ENCODE measurements at places on chromosomes 16 and 17. TPM values are rescaled to one million over a fixed set of nuclear protein-coding genes. Genes with fewer than 3 reads are reported as not detected.
A peak's percentile ranks its signal among the peaks of the same experiment; 100 is the strongest.

Gene SBK1
- total RNA-seq, result 10.7 TPM

Gene ZNF23
- total RNA-seq, result 7.9 TPM

Gene MT1M
- total RNA-seq, result not detected

Gene FBXL16
- total RNA-seq, result 7.3 TPM

Gene SLFN5
- 212 TPM for total RNA-seq

Gene NUDT7
- 3.0 TPM for total RNA-seq

Gene IRF8
- total RNA-seq, result 24.0 TPM

Gene ADAD2
- total RNA-seq, result not detected

Gene HP
- not detected for total RNA-seq

DNA sequence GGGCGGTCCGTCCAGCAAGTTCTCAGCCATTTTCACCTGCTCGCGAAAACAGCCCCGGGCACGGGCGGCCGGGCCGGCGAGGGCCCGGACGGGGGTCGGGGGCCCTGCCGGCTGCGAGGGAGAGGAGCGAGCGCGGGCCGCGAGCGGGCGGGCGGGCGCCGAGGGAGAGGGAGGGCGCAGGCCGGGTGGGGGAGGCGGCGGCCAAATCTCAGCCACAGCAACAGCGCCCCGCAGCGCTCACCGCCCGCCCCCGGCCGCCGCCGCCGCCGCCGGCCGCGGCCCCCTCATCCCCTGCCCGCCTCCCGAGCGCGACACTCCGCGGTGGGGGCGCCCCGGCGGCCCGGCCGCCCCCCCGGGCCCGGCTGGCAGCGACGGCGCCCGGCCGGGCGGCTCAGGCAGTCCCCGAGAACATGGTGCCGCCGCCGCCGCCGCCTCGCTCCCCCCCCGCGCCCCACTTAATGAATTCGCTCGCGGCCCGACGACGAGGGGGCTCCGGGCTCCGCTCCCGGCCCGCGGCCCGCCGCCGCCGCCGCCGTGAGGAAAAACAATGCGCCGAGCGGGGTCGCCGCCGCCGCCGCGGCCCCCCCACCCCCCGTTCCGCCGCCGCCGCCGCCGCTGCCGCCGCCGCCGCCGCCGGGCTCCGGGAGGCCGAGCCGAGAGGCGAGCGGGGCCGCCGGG lies 487 bp downstream of the CREBBP start:
- H3K36me3 ChIP-seq, result peaks cover 30% of the 10 kb centered on the region
- H3K27ac ChIP-seq, result no peak overlapping the region
- H3K4me3 ChIP-seq, result peak overlapping the region; percentile 89
- H3K4me1 ChIP-seq, result peaks cover 43% of the 10 kb centered on the region

GRCh38 chr17:75844530-75845057 lies 390 bp upstream of the UNC13D start:
- H3K4me1 ChIP-seq, result peaks cover 37% of the 10 kb centered on the region
- H3K27me3 ChIP-seq, result no peaks in the 10 kb centered on the region
- no peak for DNase-seq
- peak overlapping the region; percentile 97 for H3K27ac ChIP-seq
- H3K4me3 ChIP-seq, result peak overlapping the region; percentile 91

DNA sequence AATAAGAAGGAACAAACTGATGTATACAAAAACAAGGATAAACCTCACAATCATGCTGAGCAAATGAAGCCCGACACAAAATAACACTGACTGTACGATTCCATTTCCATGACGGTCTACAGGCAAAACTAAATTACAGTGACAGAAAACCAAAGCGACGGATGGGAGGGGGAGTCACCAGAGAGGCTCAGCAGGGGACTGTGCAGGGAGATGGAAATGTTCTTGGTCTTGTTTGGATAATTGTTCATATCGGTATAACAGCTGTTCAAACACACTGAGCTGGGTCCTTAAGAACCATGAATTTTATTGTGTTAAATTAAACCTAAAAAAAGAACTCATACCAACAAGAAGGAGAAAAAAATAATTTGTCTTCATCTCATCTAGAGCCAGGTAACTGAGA lies 97.8 kb downstream of the NXN start:
- no peaks in the 10 kb centered on the region for H3K36me3 ChIP-seq
- no peak overlapping the region for H3K4me3 ChIP-seq
- peaks cover 9% of the 10 kb centered on the region for H3K4me1 ChIP-seq
- DNase-seq, result no peak

GRCh38 chr17:35617505-35617904 lies 30.4 kb downstream of the AP2B1 start:
- no peak overlapping the region for H3K27ac ChIP-seq
- no peak for DNase-seq
- H3K4me1 ChIP-seq, result peaks cover 1% of the 10 kb centered on the region
- H3K36me3 ChIP-seq, result peaks cover 15% of the 10 kb centered on the region

GRCh38 chr16:56258508-56259424 lies 67.5 kb downstream of the GNAO1 start:
- peaks cover 21% of the 10 kb centered on the region for H3K27me3 ChIP-seq
- no peak overlapping the region for H3K4me3 ChIP-seq
- H3K4me1 ChIP-seq, result peaks cover 26% of the 10 kb centered on the region
- no peak overlapping the region for H3K27ac ChIP-seq
- H3K36me3 ChIP-seq, result no peaks in the 10 kb centered on the region
- no peak for DNase-seq

GRCh38 chr16:885391-885790 lies 84.9 kb upstream of the GNG13 start:
- no peaks in the 10 kb centered on the region for H3K36me3 ChIP-seq
- no peak overlapping the region for H3K27ac ChIP-seq
- H3K4me1 ChIP-seq, result no peaks in the 10 kb centered on the region
- DNase-seq, result no peak
- no peaks in the 10 kb centered on the region for H3K27me3 ChIP-seq

- no peaks in the 10 kb centered on the region for H3K27me3 ChIP-seq
- peaks cover 19% of the 10 kb centered on the region for H3K36me3 ChIP-seq
- no peak for DNase-seq
- H3K4me1 ChIP-seq, result peaks cover 12% of the 10 kb centered on the region
Observed at GRCh38 chr17:48335146-48335784, 94.7 kb downstream of the SKAP1 start.

GRCh38 chr17:206941-207560 lies 25.6 kb upstream of the DOC2B start:
- H3K27me3 ChIP-seq, result no peaks in the 10 kb centered on the region
- H3K4me3 ChIP-seq, result no peak overlapping the region
- H3K4me1 ChIP-seq, result no peaks in the 10 kb centered on the region

GRCh38 chr17:13378361-13378760 lies 223.4 kb downstream of the HS3ST3A1 start:
- H3K27me3 ChIP-seq, result no peaks in the 10 kb centered on the region
- H3K4me1 ChIP-seq, result no peaks in the 10 kb centered on the region
- DNase-seq, result no peak
- no peaks in the 10 kb centered on the region for H3K36me3 ChIP-seq

- peaks cover 38% of the 10 kb centered on the region for H3K36me3 ChIP-seq
- DNase-seq, result no peak
- peaks cover 33% of the 10 kb centered on the region for H3K4me1 ChIP-seq
- H3K27ac ChIP-seq, result no peak overlapping the region
Observed at GRCh38 chr16:71848622-71849021, 2.8 kb downstream of the ATXN1L start.

GRCh38 chr17:10114931-10115535 lies 83.4 kb downstream of the GAS7 start:
- peaks cover 4% of the 10 kb centered on the region for H3K27me3 ChIP-seq
- H3K36me3 ChIP-seq, result peaks cover 3% of the 10 kb centered on the region
- DNase-seq, result peak; percentile 71

DNA sequence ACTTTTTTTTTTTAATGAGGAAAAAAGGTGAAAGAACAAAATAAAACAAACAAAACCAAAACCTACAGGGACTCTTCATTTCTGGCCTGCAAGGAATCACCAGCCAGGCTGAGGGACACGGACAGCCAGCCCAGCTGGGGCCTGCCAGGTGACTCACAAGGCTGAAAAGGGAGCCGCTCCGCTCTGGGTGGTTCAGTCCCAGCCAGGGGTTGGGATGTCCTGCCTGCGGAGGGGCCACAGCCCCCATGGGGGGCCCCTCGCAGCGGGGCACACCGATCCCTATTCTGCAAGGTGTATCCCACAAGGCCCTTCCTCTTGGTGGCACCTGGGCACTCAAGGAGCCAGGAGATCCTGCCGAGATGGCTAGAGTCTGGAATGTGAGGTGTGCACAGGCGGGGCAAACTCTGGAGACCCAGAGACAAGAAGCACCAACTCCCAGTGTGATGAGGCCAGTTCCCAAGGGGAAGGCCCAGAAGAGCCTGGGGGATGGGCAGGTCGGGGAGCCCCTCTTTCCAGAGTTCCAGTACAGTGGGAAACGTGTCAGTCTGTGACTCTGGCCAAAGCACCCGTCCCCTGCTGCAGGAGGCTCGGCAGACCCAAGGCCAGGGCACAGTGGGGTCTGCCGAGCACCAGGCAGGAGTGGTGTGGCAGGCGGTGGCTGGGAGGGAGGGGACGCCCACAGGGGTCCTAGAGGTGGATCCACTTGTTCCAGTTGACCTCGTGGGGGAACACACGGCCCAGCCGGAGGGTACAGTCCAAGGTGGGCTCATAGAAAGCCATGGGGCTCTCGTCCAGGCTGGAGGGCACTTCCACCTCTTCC lies 58.9 kb downstream of the IL21R start:
- DNase-seq, result no peak
- no peak overlapping the region for H3K27ac ChIP-seq

DNA sequence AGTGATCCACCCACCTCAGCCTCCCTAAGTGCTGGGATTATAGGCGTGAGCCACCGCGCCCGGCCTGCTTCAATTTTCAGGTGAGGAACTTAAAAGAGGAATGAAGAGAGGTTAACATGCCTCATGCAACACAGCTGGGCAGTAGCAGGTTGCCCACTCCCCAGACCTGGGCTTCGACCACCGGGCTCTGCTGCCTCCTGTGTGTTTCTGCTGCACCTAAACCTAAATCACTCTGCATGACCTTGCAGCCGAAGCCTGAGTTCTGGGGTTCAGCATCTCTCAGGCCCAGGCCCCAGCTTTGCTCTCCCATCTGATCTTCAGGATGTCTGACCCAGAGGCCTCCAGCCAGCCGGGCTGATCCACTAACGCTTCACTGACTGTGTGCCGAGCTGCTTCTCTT lies 112.6 kb downstream of the OR1D5 start:
- no peak overlapping the region for H3K4me3 ChIP-seq
- H3K27me3 ChIP-seq, result peaks cover 10% of the 10 kb centered on the region
- H3K27ac ChIP-seq, result no peak overlapping the region

- peaks cover 3% of the 10 kb centered on the region for H3K4me1 ChIP-seq
- DNase-seq, result no peak
- H3K27ac ChIP-seq, result peak overlapping the region; percentile 14
- peaks cover 15% of the 10 kb centered on the region for H3K27me3 ChIP-seq
- no peak overlapping the region for H3K4me3 ChIP-seq
Observed at GRCh38 chr17:74466828-74467184, 372 bp downstream of the CD300A start.
